ENCODE measurements at places on chromosomes 16 and 17.

DNA sequence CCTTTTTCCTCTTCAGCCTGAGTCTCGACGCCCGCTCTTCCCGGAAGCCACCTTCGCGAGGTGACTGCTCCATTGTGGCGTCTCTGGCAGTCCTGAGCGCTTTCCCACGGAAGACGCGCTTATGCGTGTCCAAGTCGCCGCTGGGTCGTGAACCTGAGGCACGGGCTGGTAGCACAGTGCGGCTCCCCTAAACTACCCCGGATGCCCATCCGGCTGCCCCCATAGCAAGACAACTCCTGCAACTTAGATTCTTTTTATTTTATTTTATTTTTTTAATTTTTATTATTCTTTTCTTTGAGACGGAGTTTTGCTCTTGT, 2.1 kb upstream of the ESRP2 start:
- DNase-seq: no peak

DNA sequence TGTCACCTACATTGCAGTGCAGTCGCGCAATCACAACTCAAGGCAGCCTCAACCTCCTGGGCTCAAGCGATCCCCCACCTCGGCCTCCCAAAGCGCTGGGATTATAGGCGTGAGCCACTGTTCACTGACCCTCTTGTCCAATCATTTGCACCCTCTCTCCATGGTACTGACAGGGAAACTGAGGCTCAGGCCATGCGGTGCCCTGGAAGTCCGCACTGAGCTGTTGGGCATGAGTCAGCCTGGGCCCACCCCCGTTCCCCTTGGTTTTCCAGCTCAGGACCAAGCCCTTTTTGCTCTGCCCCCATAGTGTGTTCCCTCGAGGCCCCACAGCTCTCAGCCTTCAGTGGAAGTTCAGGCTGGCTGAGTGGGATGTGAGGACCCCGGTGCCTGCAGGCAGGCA, 10.1 kb downstream of the GSE1 start:
- no peak for DNase-seq

- DNase-seq: no peak
These were observed 1.6 kb downstream of the HBA1 start for GRCh38 chr16:177981-178667.

- no peak for DNase-seq
These were observed 223.9 kb downstream of the WWOX start for GRCh38 chr16:78323315-78323714.

DNA sequence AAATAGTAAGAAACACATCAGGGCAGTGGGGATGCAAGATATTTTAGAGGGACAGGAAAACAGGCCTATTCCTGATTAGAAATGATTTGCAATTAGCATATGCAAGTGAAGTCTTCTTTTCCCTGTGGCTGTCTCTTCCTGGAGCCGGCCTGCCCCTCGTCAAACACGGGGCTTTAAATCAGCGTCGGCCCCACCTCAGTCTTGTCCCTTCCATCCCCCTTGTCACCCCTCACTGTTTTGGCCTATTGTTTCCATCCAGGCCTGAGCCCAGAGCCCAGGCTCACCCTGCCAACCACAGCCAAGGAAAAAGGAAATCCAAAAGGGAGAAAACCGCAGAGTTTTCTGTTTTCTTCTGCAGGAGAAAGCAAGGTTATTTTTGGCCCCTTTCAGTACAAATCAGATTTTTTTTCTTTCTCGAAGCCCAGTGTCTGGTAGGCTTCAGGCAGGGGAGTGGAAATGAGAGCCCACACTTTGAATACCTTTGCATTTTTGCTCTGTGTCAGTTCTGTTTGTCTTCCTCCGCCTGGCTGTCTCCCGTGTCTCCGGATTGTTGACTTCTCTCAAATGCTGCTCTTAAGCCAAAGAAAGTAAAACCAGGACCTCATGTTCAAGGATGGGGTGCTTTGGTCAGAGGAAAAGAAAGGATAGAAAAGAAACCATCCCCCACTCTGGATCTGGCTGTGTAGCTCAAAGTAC, 399.9 kb upstream of the CDH11 start:
- DNase-seq: no peak

- DNase-seq: no peak
These were observed 16.6 kb downstream of the MYH3 start for GRCh38 chr17:10640475-10640874.

- no peak for DNase-seq
These were observed 9.8 kb downstream of the ADAMTS18 start for GRCh38 chr16:77424871-77425604.

DNA sequence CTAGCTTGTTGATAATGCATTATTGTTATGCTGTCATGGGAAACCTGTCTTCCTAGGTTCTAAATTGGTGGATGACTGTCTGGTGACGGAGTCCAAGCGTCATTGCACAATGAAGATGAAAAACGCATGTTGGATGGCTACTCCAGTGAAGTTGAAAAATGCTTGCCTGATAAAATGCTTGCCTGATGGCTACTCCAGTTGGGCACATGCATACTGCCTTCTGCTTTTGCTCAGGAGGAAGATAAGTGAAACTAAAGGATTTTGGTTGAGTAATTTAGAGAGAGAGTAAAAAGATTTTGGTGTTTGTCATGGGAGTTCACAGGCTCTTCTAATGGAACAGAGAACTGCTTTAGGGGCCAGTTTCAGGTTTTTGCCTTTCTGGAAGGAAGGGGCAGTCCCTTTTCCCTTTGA, 118.6 kb downstream of the PRKCA start:
- DNase-seq: no peak

GRCh38 chr17:42891539-42892152, 9.0 kb upstream of the G6PC1 start:
- DNase-seq: no peak

- DNase-seq: no peak
These were observed 34.2 kb downstream of the COPRS start for GRCh38 chr17:31824766-31825360.

DNA sequence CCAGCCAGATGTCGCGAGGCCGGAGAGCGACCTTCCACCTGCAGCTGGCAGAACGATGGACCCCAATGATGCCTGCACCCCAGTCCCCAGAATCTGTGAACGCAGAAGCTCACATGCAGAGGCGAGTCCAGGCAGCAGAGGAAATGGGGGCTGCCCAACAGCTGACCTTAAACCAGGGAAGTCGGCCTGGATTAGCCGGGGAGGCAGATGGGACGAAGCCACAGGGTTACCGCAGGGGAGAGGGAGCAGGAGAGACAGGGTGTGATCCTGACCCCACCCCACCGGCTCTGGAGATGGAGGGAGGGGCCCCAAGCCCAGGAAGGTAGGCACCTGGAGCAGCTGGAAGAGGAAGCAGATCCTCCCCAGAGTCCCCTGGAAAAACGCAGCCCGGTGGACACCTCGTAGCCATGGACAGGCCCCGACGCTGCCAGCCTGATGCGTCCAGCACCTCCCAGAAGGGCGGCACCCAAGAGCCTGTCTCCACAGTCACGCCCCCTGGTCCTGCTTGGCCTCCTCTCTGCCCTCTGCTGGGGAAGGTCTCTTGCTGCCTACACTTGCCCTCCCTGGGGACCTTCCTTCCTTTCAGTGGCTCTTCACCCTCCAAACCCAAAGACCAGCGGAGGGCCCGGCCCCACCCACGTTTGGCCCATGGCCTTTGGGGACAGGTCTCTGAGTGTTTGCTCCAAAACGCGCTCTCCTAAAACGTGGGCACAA, 37.3 kb downstream of the PIEZO1 start:
- DNase-seq: no peak

- no peak for DNase-seq
These were observed 14.8 kb upstream of the GRIN2A start for GRCh38 chr16:10196999-10197398.

- DNase-seq: no peak
These were observed 22.2 kb upstream of the CLEC18A start for GRCh38 chr16:69928856-69929400.

- DNase-seq: no peak
These were observed 946 bp downstream of the STUB1 start for GRCh38 chr16:680967-681745.

DNA sequence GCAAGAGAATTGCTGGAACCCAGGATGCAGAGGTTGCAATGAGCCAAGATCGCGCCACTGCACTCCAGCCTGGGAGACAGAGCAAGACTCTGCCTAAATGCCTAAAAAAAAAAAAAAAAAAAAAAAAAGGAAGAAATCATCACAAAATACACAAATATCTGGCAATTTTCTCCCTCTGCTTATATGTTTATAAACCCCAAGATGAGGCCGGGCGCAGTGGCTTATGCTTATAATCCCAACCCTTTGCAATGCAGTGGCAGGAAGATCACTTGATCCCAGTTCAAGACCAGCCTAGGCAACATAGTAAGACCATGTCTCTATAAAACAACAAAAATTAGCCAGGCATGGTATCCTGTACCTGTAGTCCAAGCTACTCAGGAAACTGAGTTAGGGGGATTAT, 21.5 kb downstream of the MED1 start:
- no peak for DNase-seq

DNA sequence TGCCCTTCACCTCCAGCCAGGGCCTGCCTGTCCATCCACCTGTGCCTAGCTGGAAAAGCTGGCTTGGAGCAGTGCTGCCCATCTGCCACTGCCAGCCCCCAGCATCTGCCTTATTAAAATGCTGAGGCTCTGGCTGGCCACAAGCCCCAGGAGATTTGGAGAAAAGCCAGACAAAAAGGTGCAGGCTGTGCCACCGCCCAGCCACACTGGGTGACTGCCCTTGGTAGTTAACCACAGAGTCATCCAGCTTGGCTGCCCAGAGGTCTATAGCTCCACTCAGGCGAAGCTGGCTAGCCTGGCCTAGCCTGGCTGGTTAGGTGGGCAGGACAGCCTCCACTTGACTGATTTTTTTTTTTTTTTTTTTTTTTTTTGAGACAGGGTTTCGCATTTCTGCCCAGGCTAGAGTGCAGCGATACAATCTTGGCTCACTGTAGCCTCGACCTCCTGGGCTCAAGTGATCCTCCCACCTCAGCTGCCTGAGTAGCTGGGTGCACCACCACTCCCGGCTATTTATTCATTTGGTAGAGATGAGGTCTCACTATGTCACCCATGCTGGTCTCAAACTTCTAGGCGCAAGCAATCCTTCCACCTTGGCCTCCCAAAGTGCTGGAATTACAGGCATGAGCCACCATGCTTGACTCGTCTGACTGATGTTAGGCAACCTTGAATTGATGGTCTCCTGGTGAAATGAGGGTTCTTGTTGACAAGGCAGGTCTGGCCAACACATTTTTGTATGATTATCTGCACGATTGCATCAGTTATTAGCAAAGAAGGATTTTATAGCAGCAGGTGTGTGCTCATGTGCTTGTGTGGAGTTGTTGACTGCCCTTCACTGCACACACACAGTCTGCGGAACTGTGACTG, 103.8 kb downstream of the RAB11FIP4 start:
- DNase-seq: no peak

DNA sequence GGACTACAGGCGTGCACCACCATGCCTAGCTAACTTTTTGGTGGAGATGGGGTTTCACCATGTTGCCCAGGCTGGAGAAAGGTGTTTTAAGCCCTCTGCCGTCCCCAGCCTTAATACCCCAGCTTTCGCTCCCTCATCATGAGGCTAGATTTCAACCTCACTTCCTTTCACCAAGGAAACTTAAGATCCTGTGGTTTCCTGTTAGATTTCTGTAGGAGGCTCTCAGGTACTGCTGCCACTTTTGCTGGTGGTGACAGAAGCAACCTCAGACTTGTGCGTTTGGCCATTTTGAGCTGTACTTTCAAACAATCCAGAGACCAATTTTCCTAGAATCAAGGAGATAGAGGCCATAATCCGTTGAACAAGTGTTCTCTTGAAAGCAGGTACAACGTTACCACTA, 36.2 kb downstream of the MPHOSPH6 start:
- DNase-seq: no peak

- no peak for DNase-seq
These were observed 6.4 kb upstream of the ODF4 start for GRCh38 chr17:8333281-8333680.

DNA sequence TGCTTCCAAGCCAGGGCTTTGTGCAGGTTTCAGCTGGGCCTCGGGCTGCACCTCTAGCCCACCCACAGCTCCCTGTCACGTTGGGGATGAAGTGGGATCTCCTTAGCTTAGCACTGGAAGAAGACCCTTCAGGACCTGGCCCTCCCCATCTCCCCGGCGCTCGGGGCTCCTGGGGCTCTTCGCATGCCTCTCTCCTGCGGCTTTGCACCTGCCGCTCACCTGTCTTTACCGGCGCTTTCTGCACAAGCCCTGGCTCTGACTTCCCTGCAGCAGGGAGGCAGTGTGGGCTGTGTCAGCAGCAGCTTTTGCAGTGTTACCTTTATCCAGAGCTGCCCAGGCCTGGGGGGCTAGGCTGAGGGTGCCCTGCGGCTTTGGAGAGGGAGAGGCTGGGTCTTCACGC, 52.3 kb downstream of the NT5M start:
- DNase-seq: no peak

DNA sequence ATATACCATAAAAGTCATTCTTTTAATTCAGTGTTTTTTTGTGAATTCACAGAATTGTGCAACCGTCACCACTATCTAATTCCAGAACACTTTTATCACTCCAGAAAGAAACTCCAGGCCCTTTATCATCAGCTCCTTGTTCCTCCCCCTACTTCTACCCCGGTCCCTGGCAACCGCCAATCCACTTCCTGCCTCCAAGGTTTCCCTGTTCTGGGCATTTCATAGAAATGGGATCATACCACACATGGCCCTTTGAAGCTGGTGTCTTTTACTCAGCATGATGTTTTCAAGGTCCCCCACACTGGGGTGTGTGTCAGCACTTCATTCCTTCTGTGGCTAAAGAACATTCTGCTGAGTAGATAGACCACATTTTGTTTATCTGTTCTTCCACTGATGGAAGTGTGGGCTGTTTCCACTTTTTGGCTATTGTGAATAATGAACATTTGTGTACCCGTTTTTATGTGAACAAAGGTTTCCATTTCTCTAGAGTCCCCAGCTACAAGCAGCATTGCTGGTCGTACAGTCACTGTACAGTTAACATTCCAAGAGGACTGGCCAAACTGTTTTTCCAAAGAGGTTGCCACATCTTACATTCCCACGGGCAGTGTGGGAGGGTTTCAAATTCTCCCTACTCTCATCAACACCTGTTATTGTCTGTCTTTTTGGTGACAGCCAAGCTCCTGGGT, 75.8 kb upstream of the ZNF469 start:
- peak; percentile 75 for DNase-seq

DNA sequence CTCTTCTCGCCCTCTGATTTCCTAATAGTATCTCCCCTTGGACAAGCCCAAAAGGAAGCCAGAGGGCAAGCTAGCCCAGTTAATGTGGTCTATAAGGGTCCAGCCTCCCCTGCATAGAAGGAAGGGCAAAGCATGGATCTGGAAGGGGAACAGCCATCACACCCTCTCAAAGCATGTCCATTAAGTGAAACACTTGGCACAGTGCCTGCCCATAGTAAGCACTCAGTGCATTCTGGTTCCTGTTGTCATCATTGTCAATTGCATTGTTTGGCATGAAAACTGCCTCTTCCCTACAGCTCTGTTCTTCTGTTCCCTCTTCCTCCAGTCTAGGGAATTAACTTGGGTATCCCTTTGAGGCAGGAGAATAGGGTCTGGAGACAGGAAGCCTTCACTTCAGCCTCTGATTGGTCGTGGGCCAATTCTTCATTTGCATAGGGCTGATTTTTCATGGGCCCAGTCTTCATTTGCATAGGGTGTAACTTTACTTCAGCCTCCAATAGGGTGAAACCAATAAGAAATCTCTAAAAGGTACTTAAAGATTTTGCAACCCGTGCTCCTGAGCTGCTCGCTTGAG, 81.4 kb downstream of the C17orf67 start:
- no peak for DNase-seq

- no peak for DNase-seq
These were observed 75.0 kb upstream of the CPHXL start for GRCh38 chr16:75801307-75801706.

- no peak for DNase-seq
These were observed 183.5 kb upstream of the SDK2 start for GRCh38 chr17:73827627-73828291.

GRCh38 chr16:17509194-17509593, 38.4 kb upstream of the XYLT1 start:
- no peak for DNase-seq
